ENCODE measurements at places on chromosomes 11 and 22.

DNA sequence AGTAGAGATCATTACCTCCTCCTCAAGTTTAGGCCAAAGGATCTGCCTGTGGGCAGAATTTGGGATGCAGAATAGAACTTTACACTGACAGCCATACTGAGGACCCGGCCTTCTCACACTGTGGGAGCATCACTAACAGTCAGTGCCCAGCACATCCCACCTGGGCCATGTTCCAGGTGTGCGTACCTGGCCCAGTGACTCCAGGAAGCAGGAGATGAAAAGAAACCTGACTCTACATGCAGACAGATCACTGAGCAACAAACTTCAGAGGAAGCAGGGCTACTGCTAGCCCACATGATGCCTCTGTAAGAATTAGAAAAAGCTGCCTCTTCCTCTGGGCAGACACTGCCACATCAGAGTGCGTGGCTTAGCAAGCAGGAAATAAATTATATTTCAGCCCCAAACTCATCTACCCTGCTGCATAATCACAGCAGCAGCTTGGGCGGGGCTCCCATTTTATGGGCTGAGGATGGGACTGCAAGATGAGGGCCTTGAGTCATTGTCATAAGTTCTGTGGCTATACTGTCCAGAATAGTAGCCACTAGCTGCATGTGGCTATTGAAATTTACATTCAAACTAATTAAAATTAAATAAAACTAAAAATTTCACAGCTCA lies 6.0 kb upstream of the LMO2 start:
- no peak for DNase-seq

GRCh38 chr11:36383195-36383594 lies 87.1 kb downstream of the PRR5L start:
- no peak for DNase-seq

DNA sequence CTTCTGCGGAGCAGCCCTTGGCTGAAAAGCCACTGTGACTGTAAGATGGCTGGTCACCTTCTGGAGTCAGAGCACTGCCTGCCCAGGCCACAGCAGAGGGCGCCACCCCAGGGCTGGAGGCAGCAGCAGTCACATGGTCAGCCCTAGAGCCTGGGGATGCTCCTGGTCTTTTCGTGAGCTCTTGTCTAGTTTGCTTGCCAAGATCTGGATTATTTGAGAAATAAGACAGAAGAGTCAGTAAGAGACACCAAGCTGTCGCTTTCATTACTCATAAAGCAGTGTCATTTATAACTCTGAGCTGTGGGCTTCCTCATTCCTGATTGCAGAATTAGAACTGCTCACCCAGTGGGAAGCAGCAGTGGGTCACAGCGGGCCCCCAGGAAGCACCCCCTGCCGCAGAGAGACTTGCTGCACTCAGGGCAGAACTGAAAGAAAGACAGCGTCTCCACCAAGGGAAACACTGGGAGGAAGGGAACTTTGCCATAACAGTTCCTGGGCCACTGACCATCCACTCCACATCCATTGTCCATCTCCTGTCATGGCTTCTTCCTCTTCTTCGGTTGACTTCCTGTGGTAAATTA lies 56.7 kb downstream of the PPP6R2 start:
- DNase-seq, result no peak

- peak; percentile 38 for DNase-seq
Observed at GRCh38 chr22:21939461-21939913, 13.2 kb downstream of the PPM1F start.

- peak; percentile 26 for DNase-seq
Observed at GRCh38 chr22:25365491-25366261, 146.2 kb downstream of the CRYBB2 start.

DNA sequence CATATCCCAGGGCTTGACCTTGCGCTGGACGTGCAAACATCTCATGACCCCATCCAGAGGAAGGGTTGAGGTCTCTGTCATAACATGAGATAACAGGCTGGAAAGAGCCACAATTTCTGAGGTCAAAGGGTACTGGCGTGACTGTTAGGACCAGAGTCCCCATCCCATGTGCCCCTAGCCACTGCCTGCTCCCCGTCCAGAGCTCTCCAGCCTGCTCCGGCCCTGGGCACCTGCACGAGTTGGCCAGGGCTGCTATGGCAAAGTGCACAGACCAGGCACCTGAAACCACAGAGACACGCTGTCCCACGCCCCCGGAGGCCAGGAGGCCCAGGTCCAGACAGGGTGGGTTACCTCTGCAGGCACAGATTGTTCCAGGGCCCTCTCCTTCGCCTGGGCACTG lies 58.9 kb downstream of the SHANK2 start:
- no peak for DNase-seq

DNA sequence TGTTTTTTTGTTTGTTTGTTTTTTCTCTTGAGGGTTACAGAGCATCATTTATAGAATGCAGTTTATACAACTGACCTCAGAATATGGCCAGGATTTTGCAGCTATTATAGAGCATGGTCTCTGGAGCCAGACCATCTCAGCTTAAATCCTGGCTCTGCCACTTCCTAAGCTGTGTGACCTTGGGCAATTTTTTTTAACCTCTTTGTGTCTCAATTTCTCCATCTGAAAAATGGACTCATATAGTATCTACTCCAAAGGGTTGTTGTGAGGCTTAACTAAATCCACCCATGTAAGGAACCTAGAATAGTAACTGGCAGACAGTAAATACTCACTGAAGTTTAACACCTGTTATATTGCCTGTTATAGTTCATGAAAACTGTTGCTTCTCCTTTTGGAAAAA lies 8.3 kb upstream of the DGAT2 start:
- DNase-seq, result no peak

GRCh38 chr11:97009613-97010012 lies 619.8 kb downstream of the JRKL start:
- no peak for DNase-seq

- no peak for DNase-seq
Observed at GRCh38 chr22:41927813-41928212, 1.2 kb upstream of the TNFRSF13C start.

DNA sequence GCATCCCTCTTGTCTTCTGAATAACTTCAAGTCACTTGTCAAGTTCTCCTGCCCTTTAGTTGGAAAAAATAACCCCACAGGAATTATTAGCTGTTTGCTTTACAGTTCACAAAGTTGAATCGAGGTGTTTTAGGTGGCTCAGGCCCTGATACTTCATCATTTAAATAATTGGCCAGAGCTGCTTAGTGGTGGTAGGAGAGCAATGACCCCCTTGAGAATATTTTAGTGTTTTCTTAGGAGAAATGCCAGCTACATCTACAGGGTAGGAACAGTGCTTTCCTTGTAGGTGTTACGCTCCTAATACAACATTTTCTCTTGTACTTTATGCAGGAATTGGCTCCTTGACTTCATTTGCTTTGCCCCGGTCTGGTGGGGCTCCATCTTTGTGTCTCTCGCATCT lies 73.2 kb downstream of the C22orf31 start:
- no peak for DNase-seq

DNA sequence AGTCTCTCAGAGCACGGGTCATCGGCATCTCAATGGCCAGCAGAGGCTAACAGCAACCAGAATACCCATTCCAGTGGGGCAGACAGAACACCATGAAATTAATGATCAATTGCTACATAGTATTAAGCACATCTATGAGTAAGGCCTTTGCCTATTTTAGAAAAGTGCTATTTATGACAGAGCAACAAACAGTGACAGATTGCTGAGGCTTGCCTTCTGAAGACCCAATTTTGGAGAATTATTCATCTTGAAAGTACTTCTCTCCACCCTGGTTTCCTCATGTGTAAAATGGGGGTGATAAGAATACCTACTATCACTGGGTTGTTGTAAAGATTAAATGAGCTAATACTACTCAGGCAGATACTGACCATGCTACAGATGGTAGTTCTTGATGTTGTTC lies 232.7 kb downstream of the TENM4 start:
- no peak for DNase-seq

DNA sequence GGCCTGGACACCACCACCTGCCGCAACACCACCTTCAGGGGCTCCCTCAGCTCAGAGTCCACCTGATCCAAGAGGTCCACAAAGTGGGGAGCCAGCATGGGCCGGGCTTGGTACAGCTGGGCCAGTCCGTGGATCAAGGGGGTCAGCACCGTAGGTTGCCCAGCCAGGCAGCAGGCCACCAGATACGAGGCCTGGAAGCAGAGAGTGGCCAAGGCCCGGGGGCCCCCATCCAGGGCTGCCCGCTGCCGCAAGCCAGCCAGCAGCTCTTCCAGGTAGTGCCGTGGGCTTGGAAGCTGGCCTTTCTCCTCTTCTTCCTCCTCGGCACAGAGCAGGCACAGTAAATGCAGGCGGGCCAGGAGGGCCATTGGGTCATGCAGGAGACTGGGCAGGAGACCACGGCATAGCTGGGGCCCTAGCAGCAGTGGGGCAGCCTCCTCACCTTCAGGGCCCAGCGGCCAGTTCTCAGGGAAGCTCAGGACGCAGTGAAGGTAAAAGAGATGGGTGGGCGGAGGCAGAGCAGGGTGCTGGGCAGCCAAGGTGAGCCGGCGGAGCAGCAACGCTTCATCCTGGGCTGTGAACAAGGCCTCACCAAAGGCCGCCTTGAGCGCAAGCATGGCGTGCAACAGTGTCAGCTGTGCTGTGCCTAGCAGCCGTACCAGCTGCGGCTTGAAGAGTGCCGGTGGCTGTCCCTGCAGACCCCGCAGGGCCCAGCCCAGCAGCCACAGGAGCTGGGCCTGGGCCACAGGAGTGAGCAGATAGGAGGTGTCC lies 1.7 kb downstream of the AP5B1 start:
- DNase-seq, result no peak

DNA sequence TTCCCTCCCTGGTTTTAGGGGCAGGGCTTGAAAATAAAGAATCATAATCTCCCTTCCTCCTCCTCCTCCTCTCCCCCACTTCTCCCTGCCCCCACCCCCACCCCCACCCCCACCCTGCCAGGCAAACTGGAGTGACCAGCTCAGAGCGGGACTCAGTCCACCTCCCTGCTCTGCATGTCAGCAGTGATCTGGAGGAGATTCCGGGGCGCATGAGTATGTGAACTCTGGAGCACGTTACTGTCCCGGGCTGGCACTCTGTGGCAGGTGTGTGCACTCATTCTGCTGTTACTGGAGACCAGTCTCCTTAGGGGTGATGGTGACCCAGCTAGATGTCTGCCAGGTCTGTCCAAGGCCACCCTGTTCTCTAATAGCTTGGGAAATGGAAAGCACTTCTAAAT lies 33.9 kb downstream of the MARK2 start:
- DNase-seq, result no peak

DNA sequence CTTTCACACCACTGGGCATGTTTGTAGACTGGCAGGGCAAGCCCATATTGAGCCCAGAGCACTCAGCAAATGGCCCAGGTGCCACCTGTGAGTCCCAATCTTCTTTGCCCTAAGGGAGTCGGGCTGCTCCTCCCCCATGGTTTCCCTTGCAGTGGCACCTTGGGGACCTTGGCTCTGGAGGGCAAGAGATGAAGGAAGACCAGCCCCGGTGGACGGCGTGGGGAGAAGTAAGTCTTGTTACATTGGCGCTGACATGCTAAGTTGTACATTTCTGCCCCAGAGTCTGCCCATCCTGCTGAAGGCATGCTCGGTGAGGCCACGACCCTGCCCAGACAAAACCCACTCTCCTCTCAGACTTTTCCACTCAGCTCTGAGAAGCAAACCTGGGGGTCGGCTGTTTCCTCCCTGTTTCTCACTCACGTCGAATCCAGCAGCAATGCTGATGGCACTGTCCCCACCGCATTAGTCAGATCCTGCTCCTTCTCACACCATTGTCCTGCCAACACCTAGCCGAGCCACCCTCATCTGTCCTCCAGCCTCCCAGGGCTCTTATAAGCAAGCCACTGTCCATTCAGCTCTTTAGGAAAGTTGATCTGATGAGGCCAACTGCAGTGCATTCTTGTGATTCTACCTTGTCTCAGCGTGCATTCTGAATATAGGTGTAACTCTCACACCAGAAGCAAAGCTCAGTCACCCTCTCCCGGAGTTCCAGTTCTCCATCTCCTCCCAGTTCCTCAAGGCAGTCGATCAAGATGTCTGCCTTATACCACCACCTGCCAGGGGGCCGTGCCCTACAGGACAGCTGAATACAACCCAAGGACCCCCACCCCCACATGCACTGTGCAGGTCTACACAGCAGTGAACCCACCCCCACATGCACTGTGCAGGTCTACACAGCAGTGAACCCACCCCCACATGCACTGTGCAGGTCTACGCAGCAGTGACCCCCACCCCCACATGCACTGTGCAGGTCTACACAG lies 827.1 kb downstream of the TBC1D22A start:
- no peak for DNase-seq

- peak; percentile 76 for DNase-seq
Observed at GRCh38 chr11:112292785-112293407, 32.2 kb upstream of the PLET1 start.

- no peak for DNase-seq
Observed at GRCh38 chr11:123671534-123671933, 17.1 kb upstream of the SCN3B start.

GRCh38 chr11:70108250-70108649 lies 30.1 kb downstream of the ANO1 start:
- no peak for DNase-seq

DNA sequence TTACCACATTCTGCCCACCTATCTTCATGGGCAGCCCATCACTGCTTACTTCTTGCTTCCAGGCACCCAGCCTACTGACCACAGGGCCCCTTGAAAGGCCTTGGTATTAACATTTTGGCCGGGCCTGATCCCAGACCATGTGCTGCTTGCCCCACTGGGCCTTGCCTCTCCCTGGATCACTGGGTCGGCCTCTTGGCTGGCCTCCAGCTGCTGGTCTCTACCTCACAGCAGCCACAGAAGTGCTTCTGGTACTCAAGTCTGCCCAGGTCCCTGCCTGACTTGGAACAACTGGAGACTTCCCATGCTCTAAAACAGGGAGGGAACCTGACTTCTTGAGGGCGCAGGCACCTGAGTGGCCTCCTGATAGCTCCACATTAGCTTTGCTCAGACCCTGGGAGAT lies 63.6 kb downstream of the THAP12 start:
- no peak for DNase-seq

DNA sequence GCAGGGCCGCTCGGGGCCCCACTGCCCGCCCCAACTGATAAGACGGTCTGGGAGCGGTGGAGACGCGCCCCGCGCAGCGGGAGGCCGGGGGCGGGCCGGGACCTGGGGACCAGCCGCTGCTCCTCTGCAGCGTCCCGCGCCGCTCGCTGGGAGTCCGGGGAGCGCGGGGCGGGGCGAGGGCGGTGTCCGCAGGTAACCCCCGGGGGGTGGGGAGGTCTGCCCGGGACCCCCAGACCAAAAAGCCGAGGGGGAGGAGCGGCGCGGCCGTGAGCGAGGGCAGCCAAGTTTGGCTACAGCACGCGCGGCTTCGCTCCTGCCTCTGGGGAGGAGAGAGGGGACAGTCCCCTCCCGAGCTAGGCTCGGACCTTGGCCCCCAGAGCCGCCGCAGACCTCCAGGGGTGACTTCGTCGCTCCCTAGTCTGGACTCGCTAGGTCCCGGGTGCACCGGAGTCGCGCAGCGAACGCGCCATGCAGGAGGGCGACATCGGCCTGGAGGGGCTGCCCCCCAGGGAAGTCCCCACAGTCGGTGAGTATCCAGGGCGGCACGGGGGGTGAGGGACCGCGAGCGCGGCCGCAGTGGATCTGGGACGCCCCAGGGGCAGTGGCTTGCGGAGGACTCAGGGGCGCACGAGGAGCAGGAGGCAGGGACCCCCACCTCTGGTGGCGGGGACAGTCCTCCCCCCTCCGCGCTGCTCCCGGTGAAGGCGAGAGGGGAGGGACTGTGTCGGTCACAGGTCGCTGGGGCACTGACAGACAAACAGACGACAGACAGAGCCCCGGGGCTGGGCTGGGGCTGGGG lies 92.3 kb upstream of the ANO1 start:
- no peak for DNase-seq

Measured in endothelial cell of umbilical vein (primary cell).